PC-3 (cell line): ENCODE measurements at places on chromosomes 6 and 20. TPM values are rescaled to one million over a fixed set of nuclear protein-coding genes. Genes with fewer than 3 reads are reported as not detected.

PPT2 gene
- 16.6 and 30.8 TPM in 2 replicates for total RNA-seq

RAET1L gene
- total RNA-seq: 1.1 and 3.6 TPM in 2 replicates

EHMT2 gene
- total RNA-seq: 74.5 and 80.8 TPM in 2 replicates

TMEM151B gene
- not detected in 2 replicates for total RNA-seq

C20orf141 gene
- total RNA-seq: not detected in 2 replicates

DCDC2 gene
- total RNA-seq: 0.11 TPM in 1 of 2 replicates, not detected in the other

RFX6 gene
- total RNA-seq: 0.15 and 0.17 TPM in 2 replicates

SLC24A3 gene
- 0.11 TPM in 1 of 2 replicates, not detected in the other for total RNA-seq

TOP1 gene
- 29.1 and 56.8 TPM in 2 replicates for total RNA-seq

SLC52A3 gene
- 4.2 and 5.9 TPM in 2 replicates for total RNA-seq

COL19A1 gene
- total RNA-seq: not detected in 2 replicates

DNA sequence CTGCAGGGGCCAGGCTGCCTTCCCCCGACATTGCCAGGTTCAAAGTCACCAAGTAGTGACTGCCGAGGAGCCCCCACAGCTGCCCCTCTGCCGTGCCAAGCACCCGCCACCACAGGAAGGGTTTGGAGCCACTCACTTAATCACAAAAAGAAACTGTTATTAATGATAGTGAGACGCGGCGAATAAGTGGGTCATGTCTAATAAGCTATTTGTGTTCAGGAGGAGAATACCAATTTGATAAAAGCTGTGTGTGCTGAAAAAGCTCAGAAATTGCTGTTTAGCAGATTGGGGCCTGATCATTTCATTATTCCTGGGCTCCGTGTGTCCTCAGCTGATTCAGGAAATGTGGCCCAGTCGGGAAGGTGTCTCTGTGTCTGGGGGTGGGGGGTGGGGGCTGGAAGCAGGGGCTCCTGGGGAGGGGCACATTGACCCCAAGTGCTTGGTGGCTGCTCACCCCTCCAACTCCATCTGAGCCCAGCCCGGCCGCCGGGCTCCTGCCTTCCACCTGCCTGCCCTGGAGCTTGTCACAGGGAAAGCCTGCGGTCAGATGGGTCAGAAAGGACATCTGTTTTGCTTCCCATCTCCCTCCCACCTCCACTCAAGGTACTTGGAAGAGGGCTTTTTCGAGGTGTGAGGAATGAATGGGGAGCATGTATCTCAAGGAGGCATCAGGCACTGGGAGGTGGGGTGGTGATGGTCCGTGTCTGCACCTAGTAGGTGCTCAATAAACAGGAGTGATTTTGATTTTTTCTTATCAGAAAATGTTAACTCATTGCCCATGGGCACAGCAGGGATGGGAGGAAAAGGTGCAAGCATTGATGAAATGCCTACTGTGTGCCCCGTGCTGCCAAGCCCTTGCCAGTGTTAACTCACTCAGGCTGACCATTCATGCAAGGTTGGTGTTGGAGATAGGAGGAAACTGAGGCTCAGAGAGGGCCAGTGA, 3.0 kb downstream of the VSTM2L start:
- no peak for DNase-seq

GRCh38 chr6:87806635-87807034, 104.6 kb upstream of the AKIRIN2 start:
- DNase-seq: peak; percentile 25

DNA sequence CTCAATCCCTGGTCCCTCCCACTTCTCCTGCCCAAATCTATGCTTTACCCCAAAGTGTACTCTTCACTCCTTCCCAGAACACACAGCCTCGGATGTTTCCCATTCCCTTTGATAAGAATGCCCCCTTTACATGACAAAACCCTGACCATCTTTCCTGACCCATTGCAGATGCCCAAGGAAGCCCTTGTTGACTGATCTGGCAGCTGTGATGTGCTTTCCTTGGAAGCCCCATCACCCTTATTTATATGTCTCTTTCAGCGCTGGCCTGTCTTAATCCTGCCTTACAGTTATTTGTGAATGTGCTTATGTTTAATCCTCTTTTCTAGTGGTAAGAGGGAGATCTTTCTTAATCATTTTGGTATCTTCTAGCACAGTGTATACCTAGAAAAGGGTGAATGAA, 523.1 kb downstream of the CD83 start:
- no peak for DNase-seq

- DNase-seq: no peak
Measured at GRCh38 chr6:20700375-20700774, 166.1 kb downstream of the CDKAL1 start.

DNA sequence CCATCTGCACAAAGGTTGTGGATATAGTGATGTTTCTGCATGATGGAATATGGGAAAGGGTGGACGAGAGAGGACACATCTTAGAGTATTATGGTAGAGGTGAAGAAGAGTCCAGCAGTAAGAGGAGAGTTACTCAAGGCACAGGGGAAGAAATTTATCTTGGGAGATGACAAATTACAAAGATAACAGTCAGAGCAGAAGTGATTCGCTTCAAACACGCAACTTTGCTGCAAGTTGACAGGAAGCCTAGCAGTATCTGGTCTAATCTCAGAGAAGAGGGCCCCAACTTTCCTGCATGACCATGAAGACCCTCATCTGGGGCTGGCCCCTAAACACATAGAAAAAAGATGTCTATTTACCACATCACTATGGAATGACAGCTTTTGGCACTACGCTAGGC, 1.2 kb upstream of the CALHM6 start:
- DNase-seq: no peak

DNA sequence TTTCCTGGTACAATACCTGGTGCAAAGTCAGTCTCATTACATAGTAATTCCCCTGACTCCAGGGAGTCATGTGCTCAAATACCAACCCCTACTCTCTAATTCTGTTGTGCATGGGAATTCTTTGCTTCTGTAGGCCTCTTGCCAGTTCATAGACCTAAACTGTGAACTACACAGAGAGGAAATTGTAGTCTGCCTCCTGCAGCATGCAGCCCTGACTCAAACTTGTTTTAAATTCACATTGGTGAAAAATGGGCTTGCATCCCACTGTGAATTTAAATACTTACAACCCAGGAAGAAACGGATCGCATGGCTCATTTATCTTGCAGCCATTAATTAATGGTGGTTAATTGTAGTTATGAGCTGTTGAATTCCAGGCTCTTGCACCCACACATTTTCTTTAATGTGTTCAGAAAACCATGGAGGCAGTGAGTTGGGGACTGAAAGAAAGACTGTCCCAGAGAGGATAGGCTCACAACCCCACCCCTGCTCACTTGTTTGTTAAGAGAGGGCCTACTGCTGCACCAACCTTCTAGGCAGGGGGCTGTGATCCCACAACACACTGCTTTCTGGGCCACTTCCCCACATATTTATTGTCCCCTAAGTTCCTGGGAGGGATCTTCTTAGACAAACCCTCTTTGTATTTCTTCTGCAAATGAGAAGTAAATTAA, 579.1 kb downstream of the DHX35 start:
- no peak for DNase-seq

DNA sequence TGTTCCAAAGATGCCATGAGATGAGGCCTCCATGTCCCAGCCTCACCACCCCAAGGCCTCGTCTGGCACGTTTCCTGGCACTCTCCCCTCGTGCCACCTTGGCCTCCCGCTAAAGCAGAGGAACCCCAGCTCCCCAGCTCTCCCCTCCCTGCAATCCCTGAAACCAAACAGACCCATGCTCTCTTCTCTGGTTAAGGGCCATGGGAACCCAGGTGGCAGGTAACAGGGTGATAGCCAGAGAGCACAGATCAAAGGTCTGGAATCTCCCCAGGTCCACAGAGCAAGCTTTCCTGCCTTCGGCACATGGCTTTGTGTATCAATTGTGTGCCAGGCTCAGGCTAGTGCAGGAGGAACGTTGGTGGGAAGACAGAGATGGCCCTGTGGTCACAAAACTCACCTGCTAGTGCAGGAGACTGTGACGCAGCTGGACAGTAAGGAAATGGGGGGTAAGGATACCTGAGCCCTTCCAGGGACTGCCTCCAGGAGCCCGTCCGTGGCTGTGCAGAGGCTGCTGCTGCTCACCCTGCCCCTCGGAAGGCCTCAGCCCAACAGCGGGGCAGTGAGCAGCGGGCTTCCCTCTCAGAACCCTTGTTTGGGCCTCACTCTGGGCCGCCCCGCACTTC, 39.0 kb downstream of the MYH7B start:
- DNase-seq: no peak

DNA sequence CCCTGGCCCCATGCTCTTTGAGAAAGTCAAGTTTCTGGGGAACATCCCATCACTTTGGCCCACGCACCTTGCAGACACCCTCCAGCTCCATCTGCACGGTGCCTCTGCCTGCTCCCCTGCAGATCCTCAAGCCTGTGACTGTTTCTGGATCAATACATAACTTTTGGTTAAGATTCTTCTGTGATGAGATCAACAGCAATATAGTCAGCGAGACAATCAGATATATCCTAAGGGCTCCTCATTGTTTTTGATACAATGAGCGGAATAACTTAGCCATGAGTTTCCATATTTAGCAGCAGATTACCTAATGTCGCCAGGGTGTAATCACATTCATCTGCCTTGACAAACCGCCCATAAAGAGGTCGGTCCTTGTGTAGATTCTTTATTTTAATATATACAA, 109.3 kb upstream of the MTHFD1L start:
- no peak for DNase-seq

DNA sequence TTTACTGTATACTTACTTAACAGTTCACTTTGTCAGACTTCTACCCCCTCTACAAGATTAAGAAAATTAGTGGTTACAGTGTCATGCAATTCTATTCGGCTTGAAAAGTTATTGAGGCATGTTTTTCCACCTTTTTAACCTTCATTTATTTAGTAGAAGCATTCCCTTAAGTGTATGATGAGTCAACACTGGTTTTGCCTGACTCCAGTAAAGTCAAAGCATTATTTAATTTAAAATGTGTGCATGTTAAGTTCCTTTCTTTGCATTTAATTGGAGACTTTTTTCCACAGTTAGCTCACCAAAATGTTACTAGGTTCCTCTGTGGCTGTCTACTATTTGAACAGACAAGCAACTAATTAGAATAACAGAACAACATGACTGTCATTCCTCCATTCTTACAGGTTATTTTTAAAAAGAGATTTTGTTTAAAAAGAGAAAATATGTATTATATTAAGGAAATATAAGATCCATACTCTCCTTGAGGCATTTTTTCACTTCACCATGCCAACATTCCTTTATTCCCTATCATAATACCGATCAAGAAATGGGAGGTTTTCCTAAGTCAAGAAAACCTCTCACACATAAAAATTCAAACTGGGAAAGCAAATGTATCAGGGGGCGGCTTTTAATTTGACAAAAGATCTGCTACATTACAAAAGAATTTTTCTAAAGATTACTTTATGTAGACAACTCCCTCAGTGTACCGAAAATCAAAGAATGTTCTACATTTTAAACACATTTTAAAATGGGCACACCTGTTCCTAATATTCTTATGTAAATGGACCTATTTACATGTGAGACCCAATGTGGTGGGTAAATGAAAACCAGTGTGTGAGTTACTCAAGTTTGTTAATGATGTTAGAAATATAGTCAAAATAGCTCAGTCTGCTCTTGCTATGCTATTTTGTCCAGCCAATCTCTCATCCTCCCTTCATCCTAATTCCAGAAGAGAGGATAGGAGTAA, 361.2 kb downstream of the UTRN start:
- DNase-seq: no peak

GRCh38 chr6:90197854-90198496, 98.7 kb downstream of the BACH2 start:
- DNase-seq: no peak

DNA sequence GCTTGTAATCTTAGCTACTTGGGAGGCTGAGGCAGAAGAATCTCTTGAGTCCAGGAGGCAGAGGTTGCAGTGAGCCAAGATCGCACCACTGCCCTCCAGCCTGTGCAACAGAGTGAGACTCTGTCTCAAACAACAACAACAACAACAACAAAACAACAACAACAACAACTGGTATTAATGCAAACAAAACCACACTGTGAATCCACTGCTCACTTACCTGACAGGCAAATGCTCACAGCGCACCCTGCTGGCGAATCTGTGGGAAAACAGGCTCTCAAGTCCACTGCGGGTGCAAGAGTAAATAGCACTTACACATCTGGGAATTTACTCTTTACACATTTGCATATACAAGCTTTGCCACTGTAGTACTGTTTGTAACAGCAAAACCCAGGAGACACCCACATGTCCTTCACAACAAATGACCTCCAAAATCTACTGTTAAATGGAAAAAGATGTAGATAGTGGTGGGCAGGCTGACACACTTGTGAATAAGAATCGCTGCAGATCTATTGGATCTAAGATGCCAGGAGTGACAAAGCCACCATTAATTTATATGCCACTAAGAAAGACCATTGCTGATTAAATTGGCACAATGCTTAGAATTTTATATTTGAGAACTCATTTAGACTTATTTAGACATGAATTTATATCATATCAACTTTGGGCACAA, 29.3 kb downstream of the NSFL1C start:
- DNase-seq: peak; percentile 86

GRCh38 chr6:14200047-14200446, 82.5 kb downstream of the CD83 start:
- peak; percentile 45 for DNase-seq

GRCh38 chr20:53138454-53139262, 166.5 kb downstream of the TSHZ2 start:
- no peak for DNase-seq

GRCh38 chr6:5497896-5498578, 236.7 kb downstream of the FARS2 start:
- peak; percentile 80 for DNase-seq

- no peak for DNase-seq
Measured at GRCh38 chr6:81669445-81669844, 83.0 kb downstream of the TENT5A start.

DNA sequence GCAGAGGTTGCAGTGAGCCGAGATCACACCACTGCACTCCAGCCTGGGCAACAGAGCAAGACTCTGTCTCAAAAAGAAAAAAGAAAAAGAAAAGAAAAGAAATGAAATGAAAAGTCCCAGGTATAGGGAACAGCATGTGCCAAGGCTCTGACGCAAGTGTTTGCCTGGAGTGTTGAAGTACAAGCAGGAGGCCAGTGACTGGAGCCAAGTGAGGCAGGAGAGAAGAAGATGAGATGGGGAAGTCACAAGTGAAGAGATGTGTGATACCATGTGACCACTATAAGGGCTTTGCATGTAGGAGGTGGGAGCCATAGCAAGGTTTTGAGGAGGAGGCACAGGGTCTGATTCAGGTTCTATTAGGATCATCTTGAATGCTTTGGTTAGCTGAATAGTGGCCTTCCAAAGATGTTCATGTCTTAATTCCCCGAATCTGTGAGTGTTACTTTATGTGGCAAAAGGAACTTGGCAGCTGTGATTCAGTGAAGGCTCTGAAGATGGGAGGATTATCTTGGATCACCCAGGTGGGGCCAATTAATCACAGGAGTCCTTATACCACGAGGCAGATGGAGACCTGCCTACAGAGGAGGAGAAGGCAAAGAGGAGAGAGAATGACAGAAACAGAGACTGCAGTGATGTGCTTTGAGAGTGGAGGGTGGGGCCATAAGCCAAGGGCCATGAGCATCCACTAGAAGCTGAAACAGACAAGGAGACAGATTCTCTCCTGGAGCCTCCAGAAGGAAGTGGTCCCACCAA, 91.1 kb upstream of the PTPN1 start:
- no peak for DNase-seq

- DNase-seq: no peak
Measured at GRCh38 chr6:135592276-135592675, 94.7 kb upstream of the AHI1 start.
